ENCODE measurements at places on chromosomes 4 and X. TPM values are rescaled to one million over a fixed set of nuclear protein-coding genes. Genes with fewer than 3 reads are reported as not detected.
A peak's percentile ranks its signal among the peaks of the same experiment; 100 is the strongest.

DNA sequence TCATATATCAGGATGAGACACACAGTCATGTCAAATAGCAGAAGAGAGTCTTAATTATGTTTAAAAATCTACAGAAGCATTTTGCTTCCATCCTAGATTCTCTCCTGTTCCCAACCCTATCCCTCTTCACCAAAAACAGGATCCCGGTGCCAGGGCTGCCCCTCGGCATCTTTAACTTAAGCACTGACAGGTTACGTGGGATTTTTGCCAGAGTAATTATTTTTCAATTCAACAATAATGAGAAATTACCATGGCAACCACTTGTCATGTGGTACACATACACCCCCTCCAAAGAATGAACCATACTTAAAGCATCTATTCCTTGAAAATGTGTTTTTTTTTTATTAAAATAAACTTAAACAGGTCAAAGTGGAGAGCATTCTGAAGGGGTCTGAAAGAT lies 130.6 kb downstream of the LDB2 start:
- no peaks in the 10 kb centered on the region for H3K36me3 ChIP-seq
- no peaks in the 10 kb centered on the region for H3K27me3 ChIP-seq
- H3K4me3 ChIP-seq: no peak overlapping the region

DNA sequence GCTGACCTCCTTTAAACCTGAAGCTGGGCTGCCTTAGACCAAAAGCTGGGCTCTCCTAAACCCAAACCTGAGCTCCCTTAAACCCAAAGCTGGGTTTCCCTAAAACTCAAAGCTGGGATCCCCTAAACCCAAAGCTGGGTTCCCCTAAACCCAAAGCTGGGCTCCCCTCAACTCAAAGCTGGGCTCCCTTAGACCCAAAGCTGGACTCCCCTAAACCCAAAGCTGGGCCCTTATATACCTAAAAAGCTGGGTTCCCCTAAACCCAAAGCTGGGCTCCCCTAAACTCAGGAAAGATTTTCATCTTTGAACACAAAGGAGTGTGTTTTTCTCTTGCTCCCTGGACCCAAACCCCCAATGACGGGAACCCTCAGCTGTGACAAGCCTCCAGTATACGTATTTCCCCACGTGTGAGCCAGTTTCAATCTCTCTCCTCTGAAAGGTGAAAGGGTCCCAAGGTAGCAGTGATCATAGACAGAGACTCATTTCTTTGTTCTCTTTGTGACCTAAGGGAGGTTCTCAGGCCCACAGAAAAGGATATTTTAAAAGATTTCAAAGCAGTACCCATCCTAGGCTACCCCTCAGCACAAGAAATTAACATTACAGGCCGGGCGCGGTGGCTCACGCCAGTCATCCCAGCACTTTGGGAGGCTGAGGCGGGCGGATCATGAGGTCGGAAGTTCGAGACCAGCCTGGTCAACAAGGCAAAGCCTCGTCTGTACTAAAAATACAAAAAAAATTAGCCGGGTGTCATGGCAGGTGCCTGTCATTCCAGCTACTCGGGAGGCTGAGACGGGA lies 31.3 kb upstream of the ASMTL start:
- H3K4me3 ChIP-seq: 0 out of 2 replicates have a peak overlapping the region, but pooled peaks have one; percentile 0
- peak overlapping the region; percentile 100 for H3K27ac ChIP-seq
- DNase-seq: no peak
- peaks cover 80% of the 10 kb centered on the region for H3K4me1 ChIP-seq
- peaks cover 46% of the 10 kb centered on the region for H3K36me3 ChIP-seq
- H3K27me3 ChIP-seq: no peaks in the 10 kb centered on the region

GRCh38 chr4:172980219-172980618 lies 188.4 kb upstream of the GALNT7 start:
- no peak overlapping the region for H3K4me3 ChIP-seq
- no peaks in the 10 kb centered on the region for H3K36me3 ChIP-seq
- DNase-seq: no peak
- no peaks in the 10 kb centered on the region for H3K4me1 ChIP-seq

- H3K27ac ChIP-seq: no peak overlapping the region
- H3K4me1 ChIP-seq: no peaks in the 10 kb centered on the region
- H3K36me3 ChIP-seq: no peaks in the 10 kb centered on the region
- H3K4me3 ChIP-seq: no peak overlapping the region
- DNase-seq: no peak
- no peaks in the 10 kb centered on the region for H3K27me3 ChIP-seq
These were observed 25.4 kb upstream of the LIMCH1 start for GRCh38 chr4:41512596-41512995.

GRCh38 chrX:75957107-75957610 lies 172.1 kb upstream of the MAGEE2 start:
- no peaks in the 10 kb centered on the region for H3K27me3 ChIP-seq
- no peak overlapping the region for H3K4me3 ChIP-seq
- no peaks in the 10 kb centered on the region for H3K4me1 ChIP-seq

DNA sequence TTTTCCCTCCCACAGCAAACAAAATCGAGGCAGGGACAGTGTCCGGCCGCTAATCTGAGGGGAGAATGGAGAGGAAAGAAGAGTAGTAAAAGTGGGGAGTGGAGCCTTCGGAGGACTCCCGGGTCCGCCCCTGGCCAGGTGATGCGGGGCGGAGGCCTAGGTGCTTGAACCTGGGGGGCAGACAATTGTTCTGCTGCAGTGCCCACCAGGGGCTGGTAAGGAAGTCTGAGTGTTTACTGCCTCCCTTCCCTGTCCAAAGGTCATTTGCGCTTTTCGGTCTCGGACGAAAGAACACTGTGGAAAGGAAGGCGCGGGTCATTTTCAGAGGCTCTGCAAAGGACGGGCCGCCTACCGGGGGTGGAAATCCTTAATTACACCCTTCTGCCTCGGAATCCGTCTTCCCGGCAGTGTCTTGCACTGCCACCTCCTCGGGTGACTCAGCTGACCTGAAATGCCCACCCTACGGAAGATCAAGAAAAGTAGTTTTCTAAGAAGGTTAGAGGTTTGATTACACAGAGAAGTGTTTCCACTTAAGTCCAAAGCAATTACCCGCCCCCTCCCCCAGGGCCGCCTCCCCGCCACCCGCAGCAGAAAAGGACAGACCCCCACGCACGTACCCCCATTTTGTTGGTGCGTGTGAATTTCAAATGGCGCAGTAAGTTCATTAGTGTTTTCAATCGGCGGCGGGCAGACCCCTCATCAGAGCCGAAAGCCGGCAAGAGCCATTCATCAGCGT lies 99.9 kb upstream of the TENM3 start:
- no peak for DNase-seq
- no peaks in the 10 kb centered on the region for H3K4me1 ChIP-seq
- no peak overlapping the region for H3K4me3 ChIP-seq
- H3K27ac ChIP-seq: no peak overlapping the region
- H3K36me3 ChIP-seq: no peaks in the 10 kb centered on the region

- no peaks in the 10 kb centered on the region for H3K36me3 ChIP-seq
- H3K4me3 ChIP-seq: no peak overlapping the region
- DNase-seq: no peak
- H3K4me1 ChIP-seq: peaks cover 6% of the 10 kb centered on the region
- no peak overlapping the region for H3K27ac ChIP-seq
These were observed 6.9 kb upstream of the STK32B start for GRCh38 chr4:5044341-5044740.

DNA sequence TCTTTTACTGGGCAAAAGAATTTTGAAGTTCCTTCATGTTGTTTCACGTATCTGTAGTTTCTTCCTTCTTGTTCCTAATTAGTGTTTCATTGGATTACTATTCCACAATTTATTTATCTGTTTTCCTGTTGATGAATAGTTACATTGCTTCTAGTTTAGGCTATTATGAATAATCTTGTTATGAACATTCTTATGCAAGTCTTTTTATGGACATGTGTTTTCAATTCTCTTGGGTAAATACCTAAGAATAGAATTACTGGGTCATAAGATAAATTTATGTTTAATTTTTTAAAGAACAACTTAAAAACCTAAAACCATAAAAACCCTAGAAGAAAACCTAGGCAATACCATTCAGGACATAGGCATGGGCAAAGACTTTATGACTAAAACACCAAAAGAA lies 70.9 kb upstream of the RXFP1 start:
- DNase-seq: no peak
- no peak overlapping the region for H3K4me3 ChIP-seq

- no peak overlapping the region for H3K27ac ChIP-seq
- H3K27me3 ChIP-seq: no peaks in the 10 kb centered on the region
- DNase-seq: no peak
- H3K4me1 ChIP-seq: no peaks in the 10 kb centered on the region
These were observed 211.7 kb downstream of the DLG3 start for GRCh38 chrX:70656304-70656703.

- H3K27ac ChIP-seq: no peak overlapping the region
- DNase-seq: no peak
- no peaks in the 10 kb centered on the region for H3K4me1 ChIP-seq
These were observed 23.3 kb downstream of the PRKX start for GRCh38 chrX:3690140-3690539.

GRCh38 chr4:180465364-180465763 lies 1777.8 kb upstream of the TENM3 start:
- H3K27me3 ChIP-seq: no peaks in the 10 kb centered on the region
- no peak overlapping the region for H3K27ac ChIP-seq
- no peaks in the 10 kb centered on the region for H3K36me3 ChIP-seq
- H3K4me3 ChIP-seq: no peak overlapping the region

Gene TRMT44
- 14.1 TPM for total RNA-seq

Gene PRSS12
- not detected for total RNA-seq

Gene ENPP6
- total RNA-seq: not detected

Gene ACOX3
- total RNA-seq: 7.8 TPM

Gene DACH2
- total RNA-seq: not detected

Gene SPIN3
- total RNA-seq: not detected

Gene RNF128
- not detected for total RNA-seq

Gene TCEAL1
- total RNA-seq: 34.2 TPM

Gene EGFL6
- not detected for total RNA-seq

Gene TMSB15A
- total RNA-seq: not detected
